ENCODE measurements at places on chromosomes 12 and 14.

DNA sequence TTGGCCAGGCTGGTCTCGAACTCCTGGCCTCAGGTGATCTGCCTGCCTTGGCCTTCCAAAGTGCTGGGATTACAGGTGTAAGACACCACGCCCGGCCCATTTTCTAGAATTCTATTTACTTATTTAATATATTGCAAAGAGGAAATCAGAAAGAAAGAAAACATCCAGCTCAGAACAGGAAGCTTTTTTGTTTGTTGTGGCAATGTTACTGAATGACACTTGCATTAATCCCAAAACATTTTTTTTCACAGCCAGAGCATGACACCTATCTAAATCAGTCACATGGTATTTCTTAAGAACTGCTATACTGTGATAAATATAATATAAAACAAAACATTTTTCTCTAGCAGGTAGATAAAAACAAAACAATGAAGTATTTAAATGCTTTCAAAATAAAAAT lies 12.6 kb downstream of the CFL2 start:
- no peak for DNase-seq

GRCh38 chr12:25811656-25812126 lies 146.8 kb upstream of the RASSF8 start:
- DNase-seq = no peak

DNA sequence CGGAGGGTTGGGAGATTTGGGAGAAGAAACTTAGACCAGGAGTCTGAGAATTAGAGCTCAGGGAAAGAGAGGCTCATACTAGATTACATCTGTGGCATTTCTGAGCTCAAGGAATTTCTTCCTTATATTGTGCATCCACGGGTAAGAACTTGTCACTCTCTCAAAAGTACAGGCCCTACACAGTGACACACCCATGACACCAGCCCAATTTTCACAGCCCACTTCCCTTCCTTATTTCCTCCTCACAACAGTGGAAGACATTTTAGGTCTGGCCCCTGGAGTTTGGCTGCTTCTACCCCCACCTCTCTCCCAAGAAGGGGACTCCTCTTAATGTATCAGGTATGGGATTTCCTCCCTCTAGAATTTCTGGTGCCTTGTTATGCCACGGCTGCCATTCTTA lies 9.2 kb upstream of the ZNF385A start:
- DNase-seq = no peak

GRCh38 chr12:116062698-116063097 lies 214.8 kb downstream of the MED13L start:
- DNase-seq = no peak

GRCh38 chr12:116196752-116197718 lies 80.5 kb downstream of the MED13L start:
- DNase-seq = no peak

Measured in stimulated activated CD4-positive, alpha-beta T cell treated with anti-CD3 and anti-CD28 coated beads, Interleukin-1b, Interleukin-23, amount 100 ng/mL, for 48 hours (primary cell).